Activated effector memory CD4-positive, alpha-beta T cell treated with Interleukin-2 at 50 U/mL for 16 hours (primary cell): ENCODE measurements at places on chromosomes 1 and 21.

- no peak for DNase-seq
These were observed 110.1 kb upstream of the ZNHIT6 start for GRCh38 chr1:85818371-85818770.

GRCh38 chr1:152165286-152166077 lies 6.5 kb upstream of the RPTN start:
- no peak for DNase-seq

DNA sequence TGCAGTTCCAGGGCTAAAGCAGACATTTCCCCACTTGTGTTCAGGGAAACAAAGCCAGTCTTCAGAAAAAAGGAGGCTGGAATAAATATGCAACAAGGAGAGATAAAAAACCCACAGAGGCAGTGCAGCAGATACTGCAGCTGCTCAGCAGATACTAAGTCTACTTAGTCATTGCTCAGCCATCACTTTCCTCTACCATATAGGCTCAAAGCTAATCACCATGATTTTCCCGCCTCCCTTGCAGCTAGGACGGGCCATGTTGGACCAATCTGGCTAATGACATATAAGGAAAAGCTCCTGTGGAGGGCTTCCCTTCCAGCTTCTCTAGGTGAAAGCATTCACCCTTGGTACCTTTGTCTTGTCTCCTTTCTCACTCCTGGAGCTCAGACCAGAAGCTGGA lies 10.0 kb upstream of the EFHD2 start:
- no peak for DNase-seq

DNA sequence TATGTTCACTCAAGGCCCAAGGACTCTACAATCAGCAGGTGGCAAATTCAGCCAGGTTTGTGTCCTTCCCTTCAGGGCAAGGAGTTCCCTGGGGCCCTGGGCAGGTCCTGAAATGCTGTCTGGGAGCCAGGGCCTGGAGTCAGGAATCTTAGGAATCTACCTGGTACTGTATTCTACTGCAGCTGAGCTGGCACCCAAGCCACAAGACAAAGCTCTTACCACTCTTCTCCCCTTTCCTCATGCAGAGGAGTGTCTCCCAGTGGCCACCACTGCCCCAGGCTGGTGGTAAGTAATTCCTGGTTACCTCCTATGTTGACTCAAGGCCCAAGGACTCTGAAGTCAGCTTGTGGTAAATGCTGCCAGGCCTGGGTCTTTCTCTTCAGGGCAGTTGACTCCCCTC lies 153.4 kb downstream of the NRIP1 start:
- DNase-seq = no peak

- DNase-seq = no peak
These were observed 8.9 kb downstream of the CAMTA1 start for GRCh38 chr1:6794164-6794563.
